ENCODE measurements at places on chromosomes 6 and 20.

DNA sequence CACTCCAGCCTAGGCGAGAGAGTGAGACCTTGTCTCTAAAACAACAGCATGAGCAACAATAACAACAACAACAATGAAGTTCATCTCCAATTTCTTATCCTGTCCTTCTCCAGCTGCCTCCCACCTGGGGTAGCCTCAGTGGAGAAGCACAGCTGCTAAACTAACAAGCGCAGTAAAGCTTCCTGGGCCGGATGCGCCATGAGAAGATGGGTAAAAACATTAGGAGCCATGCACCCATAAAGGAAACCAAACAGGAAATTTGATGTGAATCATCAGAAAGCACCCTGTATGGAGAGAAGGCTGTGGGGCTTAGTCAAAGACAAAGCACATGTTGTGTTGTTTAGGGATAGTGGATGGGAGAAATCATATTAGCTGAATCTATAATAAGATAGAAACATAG is 61.1 kb upstream of the CCN6 start:
- no peak for DNase-seq

DNA sequence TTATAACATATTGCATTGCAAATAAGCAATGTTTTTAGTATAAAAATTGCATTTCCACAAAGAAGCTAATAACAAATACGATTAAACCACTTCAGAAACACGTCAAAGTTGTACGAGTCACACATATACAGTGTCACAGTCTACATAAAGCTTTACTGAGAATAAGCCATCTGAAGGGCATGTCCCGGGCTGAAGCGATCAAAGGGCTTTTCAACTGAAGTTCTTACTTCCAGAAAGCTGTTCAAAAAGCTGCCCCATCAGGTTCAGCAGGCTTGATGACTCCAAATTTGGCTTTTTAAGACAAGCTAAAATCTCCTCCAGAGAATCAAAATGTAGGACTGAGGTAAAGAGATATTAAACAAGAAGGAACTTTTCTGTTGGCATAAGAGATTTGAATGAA is 37.5 kb upstream of the HAO1 start:
- DNase-seq: no peak

DNA sequence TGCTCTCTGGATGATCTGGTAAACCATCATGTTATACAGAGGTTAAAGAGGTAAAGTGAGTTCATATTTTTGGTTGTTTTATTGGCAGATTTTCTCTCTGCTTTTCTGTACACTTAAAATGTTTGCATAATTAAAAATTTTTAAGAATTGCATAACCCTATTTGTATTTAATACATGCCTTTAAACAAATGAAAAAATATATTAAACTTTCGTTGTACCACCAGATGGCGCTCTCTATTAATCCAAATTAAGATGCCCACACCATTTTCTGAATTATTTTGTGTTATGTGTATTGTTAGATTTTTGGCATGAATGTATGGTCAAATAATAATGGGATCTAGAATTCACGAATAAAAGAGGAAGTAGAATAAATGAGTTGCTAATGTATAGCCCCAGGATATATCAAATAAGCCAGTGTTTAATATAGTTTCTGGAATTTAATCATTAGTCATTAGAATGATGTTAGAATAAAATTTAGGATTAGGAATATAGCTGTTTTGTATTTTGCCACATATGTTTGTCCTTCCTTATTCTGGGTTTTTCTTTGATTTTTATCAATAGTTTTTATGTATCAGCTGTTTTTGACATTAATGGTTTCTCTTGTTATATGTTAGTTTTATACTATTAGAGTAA is 38.9 kb downstream of the SMAP1 start:
- DNase-seq: no peak

DNA sequence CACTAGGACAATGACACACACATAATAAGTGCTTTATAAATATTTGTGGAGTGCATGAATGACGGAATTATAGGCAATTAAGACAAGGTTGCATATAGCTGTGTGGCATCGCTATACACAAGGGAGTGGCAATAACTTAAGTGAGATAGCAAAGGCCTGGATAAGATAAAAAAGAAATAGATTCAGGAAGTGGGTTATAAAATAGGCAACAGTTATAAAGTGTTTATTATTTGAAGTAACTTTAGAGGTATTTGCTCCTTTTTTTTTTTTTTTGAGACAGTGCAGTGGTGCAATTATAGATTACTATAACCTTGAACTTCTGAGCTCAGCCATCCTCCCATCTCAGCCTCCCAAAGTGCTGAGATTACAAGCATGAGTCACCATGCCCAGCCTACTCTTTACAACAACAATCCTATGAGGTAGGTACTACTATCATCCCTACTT is 75.9 kb upstream of the LOC128125822 start:
- no peak for DNase-seq

DNA sequence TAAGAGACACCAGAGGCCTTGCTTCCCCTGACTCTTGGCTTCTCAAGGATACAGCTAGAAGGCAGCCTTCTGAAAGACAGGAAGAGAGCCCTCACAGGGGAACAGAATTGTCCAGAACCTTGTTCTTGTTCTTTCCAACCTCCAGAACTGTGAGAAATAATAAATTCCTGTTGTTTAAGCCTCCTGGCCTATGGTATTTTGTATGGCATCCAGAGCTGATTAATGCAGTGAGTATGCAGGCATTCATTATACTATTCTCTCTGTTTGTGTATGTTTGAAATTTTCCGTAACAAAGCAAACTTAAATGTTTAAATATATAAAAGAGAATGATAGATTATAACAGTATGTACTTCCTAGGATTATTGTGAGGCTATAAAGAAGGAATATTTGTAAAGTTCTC is 903.4 kb upstream of the FLRT3 start:
- DNase-seq: no peak

GRCh38 chr6:140052736-140053729 is 678.6 kb upstream of the CITED2 start:
- DNase-seq: no peak

- no peak for DNase-seq
Measured at GRCh38 chr6:7445101-7445500, 55.5 kb downstream of the RIOK1 start.

DNA sequence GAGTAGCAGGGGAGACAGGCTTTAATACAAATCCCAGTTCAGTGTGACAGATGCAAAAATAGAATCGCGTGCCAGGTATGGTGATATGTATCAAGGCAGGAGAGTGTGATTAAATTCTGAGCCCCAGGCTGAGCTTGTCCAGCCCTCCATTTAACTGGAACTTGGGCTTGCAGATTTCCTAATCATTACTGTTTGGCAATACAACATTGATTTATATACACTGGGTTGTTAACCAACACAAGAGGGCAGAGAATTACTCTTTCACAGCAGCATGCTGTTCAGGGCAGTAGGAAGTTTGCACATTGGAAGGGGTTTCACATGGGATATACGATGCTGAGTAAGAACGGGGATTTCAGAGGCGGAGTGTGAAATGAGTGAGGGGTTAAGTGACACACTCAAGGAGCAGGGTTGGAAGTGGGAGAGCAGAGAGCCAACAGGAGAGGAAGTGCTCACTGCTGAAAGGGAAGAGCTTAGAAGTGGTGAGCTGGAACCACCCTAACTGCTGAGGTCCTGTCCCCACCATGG is 70.8 kb upstream of the ATXN1 start:
- DNase-seq: no peak

DNA sequence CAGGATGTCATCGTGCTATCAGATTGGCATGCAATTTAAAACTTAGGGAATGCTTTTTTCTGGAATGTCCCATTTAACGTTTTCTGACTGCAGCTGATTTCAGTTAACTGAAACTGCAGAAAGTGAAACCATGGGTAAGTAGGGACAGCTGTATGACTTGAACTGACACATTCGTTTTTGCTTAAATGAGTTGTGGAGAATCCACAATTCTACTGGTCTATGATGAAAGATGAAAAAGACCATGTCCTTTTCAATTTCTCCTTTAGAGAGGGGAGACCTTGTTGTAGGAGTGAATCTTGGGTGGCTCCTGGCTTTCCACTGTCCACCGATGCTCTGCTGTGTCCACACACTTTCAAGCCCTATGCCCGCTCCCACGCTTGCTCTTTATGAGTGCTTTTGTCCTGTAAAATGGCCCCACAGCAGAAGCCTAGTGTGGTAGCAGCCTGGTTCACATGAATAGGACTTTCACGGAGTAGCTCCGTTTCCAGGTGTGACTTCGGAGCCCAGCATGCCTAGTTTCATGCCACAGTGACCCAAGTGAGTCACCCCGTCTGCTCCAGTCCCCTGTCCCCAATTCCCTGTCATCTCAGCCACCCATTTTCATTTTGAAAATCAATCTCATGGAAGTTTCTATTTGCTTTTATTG is 21.9 kb downstream of the DYNLT1 start:
- DNase-seq: no peak

DNA sequence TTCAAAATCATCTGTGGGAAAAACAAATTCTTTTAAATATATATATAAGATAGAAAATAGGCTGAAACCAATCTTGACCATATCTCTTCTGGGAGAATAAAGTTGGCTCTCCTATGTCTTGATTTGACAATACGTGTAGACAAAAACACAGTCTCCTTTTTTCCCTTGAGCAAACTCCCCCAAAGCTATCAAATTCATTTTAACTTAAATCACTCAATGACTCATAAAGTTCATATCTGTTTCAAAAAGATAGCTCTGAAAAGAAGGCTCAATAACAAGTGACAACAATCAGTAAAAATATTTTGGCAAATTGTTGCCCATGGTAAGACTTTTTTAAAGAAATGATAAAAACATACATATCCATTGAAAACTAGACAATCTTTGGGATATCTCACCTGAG is 236.0 kb upstream of the TENT5A start:
- DNase-seq: no peak

GRCh38 chr6:20877008-20877937 is 343.0 kb downstream of the CDKAL1 start:
- DNase-seq: no peak

GRCh38 chr20:40010483-40010882 is 678.6 kb downstream of the MAFB start:
- no peak for DNase-seq

- no peak for DNase-seq
Measured at GRCh38 chr20:36274181-36274841, 31.8 kb upstream of the DLGAP4 start.

DNA sequence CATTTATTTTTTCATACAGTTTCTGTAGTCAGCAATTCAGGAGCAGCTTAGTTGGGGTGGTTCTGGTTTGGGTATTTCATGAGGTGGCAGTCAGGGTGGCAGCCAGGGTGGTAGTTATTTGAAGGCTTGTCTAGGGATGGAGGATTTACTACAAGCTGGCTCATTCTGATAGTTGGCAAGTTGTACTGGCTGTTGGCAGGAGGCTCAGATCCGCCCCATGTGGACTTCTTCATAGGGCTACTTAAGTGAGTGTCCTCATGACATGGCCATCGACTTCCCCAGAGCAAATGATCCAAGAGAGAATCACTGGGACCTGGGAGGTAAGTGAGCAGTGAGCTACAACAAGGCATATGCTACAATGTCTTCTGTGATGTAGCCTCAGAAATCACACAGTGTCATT is 22.4 kb upstream of the CDKAL1 start:
- DNase-seq: no peak

DNA sequence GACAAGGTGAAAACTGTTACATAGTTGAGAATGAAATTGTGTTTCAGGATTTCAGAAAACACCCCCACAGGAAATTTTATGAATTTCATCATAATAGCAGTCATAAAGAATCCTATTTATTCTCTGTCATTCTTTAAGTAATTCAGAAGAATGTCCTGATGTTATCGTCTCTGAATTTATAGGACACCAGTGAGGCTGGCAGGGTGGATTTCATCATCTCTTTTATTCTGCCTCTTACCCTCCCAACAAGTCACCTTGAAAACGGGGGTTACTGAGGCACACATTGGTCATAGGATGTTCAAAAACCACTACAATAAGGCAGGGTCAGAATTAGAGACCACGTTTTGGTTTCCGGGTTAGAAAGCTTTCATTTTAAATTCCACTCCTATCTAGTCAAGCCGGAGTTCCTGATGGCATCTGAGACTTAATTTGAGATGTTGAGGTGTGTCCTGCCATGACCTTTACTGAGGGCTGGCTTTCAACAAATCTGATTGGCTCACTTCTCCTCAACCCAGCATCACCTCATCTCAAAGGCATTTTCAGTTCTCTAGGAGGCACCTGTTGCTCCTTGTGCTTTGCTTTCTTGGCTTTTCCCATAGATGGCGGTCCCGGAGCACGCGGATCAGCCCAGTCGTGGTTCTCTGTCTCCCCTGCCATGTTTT is 230.6 kb upstream of the SUPT3H start:
- no peak for DNase-seq

- no peak for DNase-seq
Measured at GRCh38 chr6:29834564-29835436, 7.2 kb downstream of the HLA-G start.

DNA sequence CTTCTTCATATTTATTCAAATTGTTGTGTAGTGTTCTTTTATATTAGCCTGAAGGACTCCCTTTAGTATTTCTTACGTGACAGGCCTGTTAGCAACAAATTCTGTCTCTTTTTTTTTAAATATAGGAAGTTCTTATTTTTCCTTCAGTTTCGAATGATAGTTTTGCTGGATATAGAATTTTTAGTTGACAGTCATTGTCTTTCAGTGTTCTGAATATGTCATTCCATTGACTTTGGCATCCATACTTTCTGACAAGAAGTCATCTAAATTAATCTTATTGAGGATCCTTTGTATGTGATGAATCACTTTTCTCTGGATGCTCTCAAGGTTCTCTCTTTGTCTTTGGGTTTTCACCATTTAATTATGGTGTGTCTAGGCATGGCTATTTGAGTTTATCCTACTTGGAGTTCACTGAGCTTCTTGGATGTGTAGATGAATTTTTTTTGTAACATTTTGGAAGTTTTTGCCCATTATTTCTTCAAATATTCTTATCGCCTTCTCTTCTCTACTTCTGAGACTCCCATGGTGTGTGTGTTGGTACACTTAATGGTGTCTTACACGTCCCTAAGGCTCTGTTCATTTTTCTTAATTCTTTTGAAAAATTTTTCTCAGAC is 82.5 kb upstream of the GTSF1L start:
- DNase-seq: no peak

- DNase-seq: no peak
Measured at GRCh38 chr6:163152701-163153100, 261.8 kb upstream of the QKI start.

DNA sequence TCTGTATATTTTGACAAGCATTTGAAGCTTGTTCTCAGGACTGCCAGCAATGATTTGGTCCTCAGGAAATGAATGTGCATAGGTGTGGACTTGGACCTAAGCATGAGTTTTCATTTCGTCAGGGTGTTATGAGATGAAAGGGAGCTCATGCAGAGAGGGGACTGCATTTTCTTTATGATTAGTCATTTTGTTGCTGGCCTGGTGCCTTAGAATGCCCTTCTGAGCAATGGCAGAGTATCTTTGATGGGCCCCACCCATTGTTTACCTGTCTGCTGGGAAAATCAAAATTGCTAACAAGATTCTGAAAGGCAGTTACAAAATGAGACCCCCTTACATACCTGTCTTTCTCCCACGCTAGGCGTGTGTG is 51.5 kb upstream of the MTHFD1L start:
- DNase-seq: no peak

DNA sequence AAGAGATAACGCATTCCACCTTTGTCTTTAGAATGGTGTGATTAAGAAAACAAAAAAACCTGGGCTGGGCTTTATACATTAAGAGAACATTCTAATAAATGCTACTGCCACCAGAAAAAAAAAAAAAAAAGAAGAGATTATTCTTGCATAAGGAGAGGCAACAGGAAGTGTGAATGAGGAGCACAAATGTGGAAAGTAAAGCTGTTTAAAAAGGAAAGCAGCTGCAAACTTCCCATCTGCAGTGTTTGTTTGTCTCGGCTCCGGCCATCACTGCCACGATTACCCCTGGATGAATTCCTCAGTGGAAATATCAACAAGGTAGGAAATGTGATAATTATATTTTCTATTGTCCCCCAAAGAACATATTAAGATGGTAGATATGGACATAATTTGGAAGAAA is 223.9 kb downstream of the PHF3 start:
- no peak for DNase-seq

GRCh38 chr6:53504512-53504911 is 40.4 kb downstream of the GCLC start:
- DNase-seq: no peak
